A673 (cell line): ENCODE measurements at places on chromosomes 11 and 22.

GRCh38 chr22:33920197-33920540 lies at the start of gene LARGE1:
Gene LARGE1, minus strand, starts transcription at chr22:33920476.
- DNase-seq, result no peak

GRCh38 chr11:38095268-38095667 lies 1497.2 kb upstream of the RAG2 start:
- no peak for DNase-seq

GRCh38 chr11:119567688-119568582 lies 145.0 kb upstream of the THY1 start:
- DNase-seq, result peak; percentile 75

DNA sequence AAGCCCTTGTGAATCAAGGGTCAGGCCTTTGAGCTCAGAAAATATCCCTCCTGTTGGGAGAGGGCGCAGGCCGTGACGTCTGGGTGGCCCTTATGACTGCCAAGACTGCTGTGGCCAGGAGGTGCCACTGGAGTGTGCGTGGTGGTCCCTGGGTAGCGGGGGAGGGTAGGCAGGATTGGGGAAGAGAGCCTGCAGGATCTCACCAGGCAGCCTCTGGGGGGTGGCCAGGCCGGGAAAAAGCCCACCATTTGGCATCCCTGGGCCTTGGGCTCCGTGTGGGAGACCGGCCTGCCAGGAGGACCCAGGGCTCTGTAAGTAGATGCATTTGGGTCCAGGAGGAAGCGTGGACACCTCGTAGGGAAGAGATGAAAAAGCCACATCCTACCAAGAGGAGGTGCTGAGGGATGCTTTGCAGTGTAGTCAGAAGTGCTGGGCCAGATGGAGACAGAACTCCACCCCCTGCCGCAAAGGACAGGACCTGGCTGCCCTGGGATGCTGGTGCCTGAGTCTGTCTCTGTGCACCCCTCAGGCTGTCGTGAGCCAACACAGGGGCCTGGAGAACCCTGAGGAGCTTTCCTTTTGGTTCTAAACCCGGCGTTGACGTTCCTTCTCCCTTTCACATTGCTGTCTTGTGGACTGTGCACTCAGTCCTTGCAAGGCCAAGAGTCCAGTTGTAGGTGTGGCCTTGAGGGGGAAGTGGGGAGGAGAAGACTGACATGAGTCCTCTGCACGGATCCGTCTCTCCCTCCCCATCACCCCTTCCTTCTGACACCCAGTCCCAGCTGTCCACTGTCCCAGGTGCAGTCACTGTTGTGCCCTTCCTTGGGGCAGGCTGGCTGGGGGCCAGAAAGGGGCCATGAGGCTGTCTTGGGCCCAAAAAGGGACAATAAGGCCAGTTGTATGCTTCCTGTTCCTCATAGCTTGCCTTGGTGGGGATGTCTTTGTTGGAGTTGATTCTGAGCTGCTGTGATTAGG lies 12.7 kb upstream of the MIEF1 start:
- DNase-seq, result no peak

- DNase-seq, result peak; percentile 94
Observed at GRCh38 chr11:121930004-121930965, 185.7 kb downstream of the BLID start.

- no peak for DNase-seq
Observed at GRCh38 chr11:19441288-19441687, 200.5 kb upstream of the E2F8 start.

- DNase-seq, result no peak
Observed at GRCh38 chr11:114678125-114679036, at the start of gene NXPE2. Gene NXPE2, plus strand, starts transcription at chr11:114678527. Its CDS starts 49 bp downstream, at chr11:114678576.

- peak; percentile 30 for DNase-seq
Observed at GRCh38 chr22:19109198-19110063, 12.8 kb downstream of the DGCR2 start.

- no peak for DNase-seq
Observed at GRCh38 chr22:47247579-47248240, 485.3 kb downstream of the TBC1D22A start.

DNA sequence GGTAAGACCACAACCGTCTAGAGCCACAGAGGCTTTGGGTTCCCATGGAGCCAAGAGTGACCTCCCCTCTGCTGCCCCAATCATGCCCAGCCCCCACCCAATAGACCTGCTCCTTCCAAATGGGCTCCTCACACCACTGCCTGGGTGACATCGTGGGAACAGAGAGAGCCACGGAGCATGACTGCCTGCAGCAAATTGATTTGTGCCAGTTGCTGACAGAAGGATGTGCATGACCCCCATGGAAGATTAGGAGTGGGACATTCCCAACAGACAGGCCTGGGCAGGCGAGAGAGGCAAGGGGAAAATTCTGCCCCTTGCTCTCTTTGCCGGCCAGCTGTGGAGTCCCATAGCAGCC lies 88.5 kb downstream of the TENM4 start:
- no peak for DNase-seq

DNA sequence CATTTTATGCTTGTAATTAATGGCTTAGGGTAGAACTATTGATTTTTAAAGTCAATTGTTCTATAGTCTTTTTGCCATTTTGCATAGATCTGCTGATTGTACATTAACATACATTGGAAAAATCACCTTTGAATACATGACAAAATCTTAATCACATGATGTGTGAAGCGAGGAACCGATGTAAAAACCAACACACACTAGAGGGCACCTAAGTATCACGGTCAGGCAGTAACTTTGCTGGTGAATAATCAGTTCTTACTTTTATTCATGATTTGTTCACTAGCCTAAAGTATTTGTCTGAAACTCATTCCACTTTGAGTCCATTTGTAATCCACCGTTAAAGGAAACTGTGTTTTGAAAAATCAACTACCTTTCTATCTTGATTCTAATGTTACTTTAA lies 28.2 kb downstream of the JHY start:
- peak; percentile 45 for DNase-seq

- DNase-seq, result no peak
Observed at GRCh38 chr22:23883658-23884057, 10.5 kb upstream of the MIF start.

GRCh38 chr11:98734686-98735085 lies 286.1 kb upstream of the CNTN5 start:
- DNase-seq, result no peak

DNA sequence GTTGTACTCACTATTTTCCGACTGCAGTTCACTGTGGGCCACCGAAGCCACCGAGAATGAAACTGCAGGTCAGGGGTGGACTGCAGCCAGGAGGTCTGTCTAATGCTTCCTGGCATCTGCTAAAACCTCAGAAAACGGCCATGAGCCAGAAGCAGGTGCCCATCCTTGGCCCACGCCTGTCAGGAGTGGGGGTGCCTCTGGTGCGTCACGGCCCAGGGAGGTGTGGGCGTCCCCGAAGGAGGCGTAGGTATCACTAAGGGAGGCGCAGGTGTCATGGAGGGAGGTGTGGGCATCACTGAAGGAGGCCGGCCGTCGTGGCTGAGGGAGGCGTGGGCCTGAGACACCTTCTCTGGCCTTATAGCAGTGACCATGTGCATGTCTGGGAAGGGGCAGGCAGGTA lies 456.2 kb downstream of the TBC1D22A start:
- no peak for DNase-seq

GRCh38 chr11:12108875-12109453 lies 1.4 kb upstream of the MICAL2 start:
- DNase-seq, result no peak

DNA sequence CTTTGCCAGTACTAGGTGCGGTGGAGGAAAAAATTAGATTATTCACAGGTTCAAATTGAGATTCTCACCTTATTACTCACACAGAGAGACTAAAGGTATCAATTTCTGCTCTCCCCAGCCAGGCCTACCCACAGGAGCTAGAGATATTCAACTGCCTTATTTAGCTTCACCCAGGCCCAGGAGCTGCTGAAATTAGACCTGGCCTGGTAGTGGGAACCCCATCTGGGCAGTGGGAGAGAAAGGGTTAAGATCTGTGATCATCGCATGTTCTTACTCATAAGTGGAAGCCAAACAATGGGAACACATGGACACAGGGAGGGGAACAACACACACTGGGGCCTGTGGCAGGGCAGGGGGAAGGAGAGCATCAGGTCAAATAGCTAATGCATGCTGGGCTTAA lies 20.9 kb upstream of the MICAL2 start:
- DNase-seq, result no peak

- DNase-seq, result no peak
Observed at GRCh38 chr22:46993633-46994032, 231.2 kb downstream of the TBC1D22A start.
